ENCODE measurements at places on chromosomes 4 and X.

DNA sequence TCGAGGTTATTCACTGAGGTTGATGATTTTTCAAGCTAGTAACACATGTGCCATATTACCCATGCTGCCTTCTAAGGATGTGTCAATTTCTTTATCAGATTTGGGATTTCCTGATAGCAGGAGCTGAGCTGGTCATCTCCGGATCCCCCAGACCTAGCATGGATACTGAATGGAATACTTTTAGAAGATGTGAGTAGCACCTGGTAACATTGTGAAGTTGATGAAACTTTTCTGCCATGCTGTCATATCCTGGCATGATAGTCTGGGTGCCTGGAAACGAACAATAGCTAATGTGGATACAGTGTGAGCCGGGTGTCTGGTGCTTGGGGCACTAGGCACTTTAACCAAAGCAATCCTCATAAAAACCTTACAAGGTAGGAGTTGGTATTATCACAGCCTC, 11.0 kb upstream of the CYTL1 start:
- no peak for DNase-seq

GRCh38 chr4:24896056-24896455, 16.8 kb downstream of the CCDC149 start:
- DNase-seq, result no peak

DNA sequence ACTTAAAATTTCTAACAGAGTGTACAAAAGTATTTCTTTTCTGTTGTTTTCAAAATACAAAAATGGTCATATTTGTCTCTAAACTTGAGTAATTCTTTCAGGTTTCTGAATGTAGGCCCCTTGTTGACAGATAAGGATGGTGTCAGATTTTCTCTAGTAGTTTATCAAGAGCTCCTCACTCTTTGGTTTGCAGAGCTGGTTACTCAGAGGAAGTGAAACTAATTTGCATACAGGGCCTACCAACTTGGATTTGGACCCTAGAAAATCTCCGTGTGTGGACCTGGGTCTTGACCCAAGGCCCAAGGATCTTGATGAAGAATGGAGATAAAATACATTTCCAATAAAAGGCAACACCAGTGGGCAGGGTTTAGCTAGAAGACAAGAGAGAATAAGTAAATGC, 433 bp upstream of the ADH6 start:
- DNase-seq, result no peak

GRCh38 chrX:24343719-24344118, 16.7 kb upstream of the SUPT20HL1 start:
- DNase-seq, result peak; percentile 15

DNA sequence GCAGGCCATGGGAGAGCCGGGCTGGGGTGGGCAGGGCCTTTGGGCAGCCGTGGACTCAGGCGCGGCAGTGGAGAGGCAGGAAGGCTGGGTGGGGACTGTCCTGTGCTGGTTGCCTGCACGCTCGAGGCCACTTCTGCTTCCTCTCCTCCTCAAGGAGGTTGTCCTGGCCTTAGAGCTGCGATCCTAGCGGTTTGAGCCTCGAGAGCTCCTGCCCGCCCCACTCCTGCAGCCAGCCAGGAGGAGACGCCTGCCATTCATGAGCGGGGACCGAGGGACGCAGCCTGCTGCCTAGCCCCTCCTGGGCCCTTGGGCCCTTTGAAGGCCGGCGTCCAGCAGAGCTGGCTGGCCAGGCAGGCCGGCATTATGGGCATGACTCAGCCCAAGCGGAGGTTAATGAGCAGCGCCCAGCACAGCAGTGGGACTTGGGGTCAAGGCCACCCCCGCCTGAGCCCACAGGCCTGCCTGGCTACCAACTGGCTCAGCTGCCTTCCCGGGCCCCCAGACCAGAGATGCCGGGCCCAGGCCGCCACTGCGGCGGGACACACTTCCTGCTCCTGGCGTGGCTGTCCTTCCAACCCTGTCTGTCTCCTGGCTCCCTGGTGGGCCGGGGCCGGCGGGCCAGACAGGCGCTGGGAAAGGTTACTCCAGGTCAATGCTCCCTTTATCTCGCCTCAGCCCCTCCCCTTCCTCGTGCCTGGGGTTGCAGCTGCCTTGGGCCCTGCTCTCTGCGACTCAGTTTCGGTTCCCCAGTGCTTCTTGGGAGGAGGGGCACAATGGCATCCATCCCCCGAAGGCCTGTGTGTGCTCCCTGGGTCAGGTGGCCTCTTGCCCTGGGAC, 1.8 kb downstream of the ABCD1 start:
- peak; percentile 54 for DNase-seq

DNA sequence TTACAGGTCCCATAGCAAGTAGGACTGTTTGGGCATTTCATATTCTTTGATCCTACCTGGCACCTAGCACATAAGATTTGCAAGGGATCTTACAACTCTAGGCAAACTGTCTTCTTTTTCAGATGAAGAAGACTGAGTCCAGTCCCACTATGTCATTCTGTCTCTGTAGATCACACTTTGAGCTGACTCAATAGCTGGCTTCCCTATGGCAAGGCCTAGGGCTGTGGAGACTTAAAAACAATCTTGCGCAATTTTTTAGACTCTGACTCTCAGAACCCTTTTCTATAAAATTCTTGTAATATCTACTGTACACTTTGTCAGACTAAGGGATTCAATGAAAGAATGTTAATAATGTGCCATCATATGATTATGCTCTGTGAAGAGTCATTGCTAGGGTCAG, 26.7 kb downstream of the OTC start:
- DNase-seq, result no peak

DNA sequence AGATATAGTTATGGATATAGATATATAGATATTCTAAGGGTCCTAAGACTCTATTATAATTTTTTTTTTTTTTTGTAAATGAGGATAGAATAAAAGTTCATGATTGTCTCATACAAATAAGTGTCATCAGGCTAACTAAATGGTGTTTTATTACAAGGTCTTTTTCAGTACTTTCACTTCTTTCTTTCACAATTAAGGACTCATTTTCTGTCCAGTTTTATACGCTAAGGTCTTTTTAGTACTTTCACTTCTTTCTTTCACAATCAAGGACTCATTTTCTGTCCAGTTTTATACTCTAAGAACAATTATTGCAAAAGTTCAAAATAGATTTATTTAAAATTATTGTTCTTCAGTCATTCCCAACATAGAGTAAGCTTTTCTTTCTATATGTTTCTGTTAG, 32.7 kb downstream of the RUFY3 start:
- DNase-seq, result no peak

Data from activated CD4-positive, alpha-beta T cell treated with anti-CD3 and anti-CD28 coated beads, Interleukin-2, Interleukin-6, amounts not matched to agents 100 ng/mL and 50 ng/mL, durations not matched to agents 16 hours and 8 hours (primary cell).